Activated naive CD8-positive, alpha-beta T cell treated with anti-CD3 and anti-CD28 coated beads for 36 hours (primary cell): ENCODE measurements at places on chromosomes 6 and 20. TPM values are rescaled to one million over a fixed set of nuclear protein-coding genes. Genes with fewer than 3 reads are reported as not detected.

- H3K4me3 ChIP-seq, result no peak overlapping the region
- H3K36me3 ChIP-seq, result no peaks in the 10 kb centered on the region
- H3K27me3 ChIP-seq, result peaks cover 32% of the 10 kb centered on the region
- no peaks in the 10 kb centered on the region for H3K4me1 ChIP-seq
These were observed 16.3 kb upstream of the RFPL4B start for GRCh38 chr6:112330879-112331265.

GRCh38 chr6:101393251-101393828, at the start of gene GRIK2:
Gene GRIK2, plus strand, starts transcription at chr6:101393708.
- H3K4me1 ChIP-seq, result no peaks in the 10 kb centered on the region
- no peak within 1 kb of the TSS for H3K27ac ChIP-seq
- peak; percentile 22 for DNase-seq
- H3K4me3 ChIP-seq, result no peak within 1 kb of the TSS

DNA sequence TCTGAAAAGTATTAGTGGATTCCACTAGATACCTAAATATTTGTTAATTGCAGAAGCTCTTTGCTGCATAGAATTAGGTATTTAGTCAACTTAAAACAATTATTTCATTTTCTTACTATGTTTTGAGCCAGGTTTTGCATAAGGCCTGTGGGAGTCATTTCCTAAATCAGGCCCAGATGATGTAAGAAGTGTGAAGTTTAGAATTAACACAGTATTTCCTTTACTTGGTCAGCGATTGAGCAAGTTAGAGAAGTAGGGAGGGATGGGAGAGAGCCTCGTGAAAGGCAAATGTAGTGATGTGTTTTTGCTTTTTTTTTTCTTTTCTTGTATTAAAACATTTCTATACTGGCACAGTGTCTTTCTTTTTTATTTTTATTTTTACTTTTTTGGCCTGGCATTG, 711.1 kb downstream of the HDGFL1 start:
- no peaks in the 10 kb centered on the region for H3K4me1 ChIP-seq
- no peak overlapping the region for H3K27ac ChIP-seq
- DNase-seq, result no peak
- H3K4me3 ChIP-seq, result no peak overlapping the region

DNA sequence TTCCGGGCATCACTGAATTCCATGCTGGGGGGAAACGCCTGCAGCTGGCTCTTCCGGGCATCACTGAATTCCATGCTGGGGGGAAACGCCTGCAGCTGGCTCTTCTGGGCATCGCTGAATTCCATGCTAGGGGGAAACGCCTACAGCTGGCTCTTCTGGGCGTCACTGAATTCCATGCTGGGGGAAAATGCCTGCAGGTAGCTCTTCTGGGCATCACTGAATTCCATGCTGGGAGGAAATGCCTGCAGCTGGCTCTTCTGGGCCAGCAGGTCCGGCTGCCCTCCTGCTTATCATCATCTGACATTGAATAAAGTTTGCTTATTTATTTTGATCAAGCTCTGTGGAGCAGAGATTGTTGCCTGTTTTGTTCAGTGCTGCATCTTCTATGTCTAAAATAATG, 355.1 kb downstream of the SMOC2 start:
- no peak overlapping the region for H3K4me3 ChIP-seq
- no peak for DNase-seq
- H3K36me3 ChIP-seq, result no peaks in the 10 kb centered on the region
- no peaks in the 10 kb centered on the region for H3K4me1 ChIP-seq
- no peak overlapping the region for H3K27ac ChIP-seq

GRCh38 chr20:845226-845868, 11.8 kb downstream of the FAM110A start:
- peaks cover 41% of the 10 kb centered on the region for H3K4me1 ChIP-seq
- peaks cover 13% of the 10 kb centered on the region for H3K36me3 ChIP-seq
- H3K27me3 ChIP-seq, result no peaks in the 10 kb centered on the region
- peak; percentile 15 for DNase-seq

DNA sequence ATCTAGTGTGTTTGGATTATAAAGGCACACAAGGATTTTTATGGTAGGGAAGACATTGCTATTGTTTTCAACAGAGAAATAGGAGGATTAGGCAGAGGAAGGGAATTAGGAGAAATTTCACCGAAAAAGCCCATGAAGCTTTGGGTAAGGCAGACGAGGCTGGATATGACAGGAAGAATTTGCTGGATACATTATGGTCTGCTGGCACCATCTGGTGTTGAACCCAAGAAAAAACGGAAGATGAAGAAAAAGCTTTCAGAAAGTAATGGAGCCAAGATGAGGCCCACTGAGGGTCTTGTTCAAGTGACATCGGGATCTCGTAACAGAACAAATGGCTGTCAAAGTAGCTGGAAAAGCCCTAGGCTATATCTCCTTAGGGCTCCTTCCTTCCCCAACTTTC, 56.5 kb downstream of the OR2J2 start:
- no peak overlapping the region for H3K27ac ChIP-seq
- no peak for DNase-seq
- peaks cover 44% of the 10 kb centered on the region for H3K27me3 ChIP-seq
- H3K4me1 ChIP-seq, result no peaks in the 10 kb centered on the region
- no peak overlapping the region for H3K4me3 ChIP-seq

- peak overlapping the region; percentile 80 for H3K27ac ChIP-seq
- DNase-seq, result peak; percentile 70
- H3K4me3 ChIP-seq, result peak overlapping the region; percentile 77
- H3K36me3 ChIP-seq, result no peaks in the 10 kb centered on the region
These were observed 39.0 kb upstream of the SLCO4A1 start for GRCh38 chr20:62603021-62603906.

- H3K4me3 ChIP-seq, result no peak overlapping the region
- H3K36me3 ChIP-seq, result no peaks in the 10 kb centered on the region
- no peaks in the 10 kb centered on the region for H3K4me1 ChIP-seq
- peak; percentile 1 for DNase-seq
- peaks cover 42% of the 10 kb centered on the region for H3K27me3 ChIP-seq
These were observed 171.6 kb upstream of the FBXL4 start for GRCh38 chr6:99119109-99120031.

DNA sequence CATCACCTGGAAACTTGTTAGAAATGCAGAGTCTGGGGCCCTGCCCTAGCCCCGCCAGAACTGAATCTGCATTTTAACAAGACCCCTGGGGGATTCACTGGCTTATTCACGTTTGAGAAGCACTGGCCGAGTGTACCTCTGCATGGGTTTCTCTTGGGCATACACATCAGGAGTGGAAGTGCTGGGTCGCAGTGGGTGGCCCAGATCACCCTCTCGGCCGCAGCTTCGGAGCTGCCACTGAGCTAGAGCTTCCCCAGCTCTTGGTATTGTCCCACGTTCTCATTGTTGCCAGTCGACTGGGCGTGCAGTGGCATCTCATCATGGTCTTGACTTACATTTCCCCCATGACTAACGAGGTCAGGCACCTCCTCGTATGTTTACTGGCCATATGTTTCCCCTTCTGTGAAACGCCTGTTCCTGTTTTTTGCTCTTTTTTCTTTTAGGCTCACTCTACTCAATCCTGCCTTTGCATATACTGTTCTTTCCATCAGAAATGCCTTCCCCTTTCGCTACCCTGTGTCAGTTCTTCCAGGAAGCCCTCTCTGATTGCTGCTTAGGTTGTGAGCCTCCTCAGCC, 3.0 kb upstream of the DLGAP4 start:
- DNase-seq, result no peak
- H3K27me3 ChIP-seq, result peaks cover 69% of the 10 kb centered on the region
- no peak overlapping the region for H3K27ac ChIP-seq
- no peaks in the 10 kb centered on the region for H3K4me1 ChIP-seq
- no peaks in the 10 kb centered on the region for H3K36me3 ChIP-seq

DNA sequence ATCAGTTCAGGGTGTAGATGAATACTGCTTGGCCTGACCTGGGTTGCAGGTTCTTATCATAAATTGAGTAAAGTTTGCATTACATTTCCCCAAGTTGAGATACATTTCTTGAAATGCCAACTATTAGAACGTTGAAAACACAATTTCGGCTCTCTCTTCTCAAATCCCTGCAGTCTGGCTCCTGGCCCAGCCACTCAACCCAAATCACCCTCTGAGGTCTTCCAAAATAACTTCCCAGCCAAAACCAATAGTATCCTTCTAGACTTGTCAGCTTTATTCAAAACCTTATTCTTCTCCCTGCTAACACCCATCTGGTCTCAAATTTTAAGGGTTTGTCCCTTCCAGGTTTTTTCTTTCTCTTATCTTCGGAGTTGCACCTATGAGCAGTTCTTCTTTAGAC, 263.6 kb downstream of the EYA4 start:
- H3K4me3 ChIP-seq, result no peak overlapping the region
- no peak overlapping the region for H3K27ac ChIP-seq
- peaks cover 10% of the 10 kb centered on the region for H3K27me3 ChIP-seq
- DNase-seq, result no peak
- no peaks in the 10 kb centered on the region for H3K4me1 ChIP-seq
- no peaks in the 10 kb centered on the region for H3K36me3 ChIP-seq

DNA sequence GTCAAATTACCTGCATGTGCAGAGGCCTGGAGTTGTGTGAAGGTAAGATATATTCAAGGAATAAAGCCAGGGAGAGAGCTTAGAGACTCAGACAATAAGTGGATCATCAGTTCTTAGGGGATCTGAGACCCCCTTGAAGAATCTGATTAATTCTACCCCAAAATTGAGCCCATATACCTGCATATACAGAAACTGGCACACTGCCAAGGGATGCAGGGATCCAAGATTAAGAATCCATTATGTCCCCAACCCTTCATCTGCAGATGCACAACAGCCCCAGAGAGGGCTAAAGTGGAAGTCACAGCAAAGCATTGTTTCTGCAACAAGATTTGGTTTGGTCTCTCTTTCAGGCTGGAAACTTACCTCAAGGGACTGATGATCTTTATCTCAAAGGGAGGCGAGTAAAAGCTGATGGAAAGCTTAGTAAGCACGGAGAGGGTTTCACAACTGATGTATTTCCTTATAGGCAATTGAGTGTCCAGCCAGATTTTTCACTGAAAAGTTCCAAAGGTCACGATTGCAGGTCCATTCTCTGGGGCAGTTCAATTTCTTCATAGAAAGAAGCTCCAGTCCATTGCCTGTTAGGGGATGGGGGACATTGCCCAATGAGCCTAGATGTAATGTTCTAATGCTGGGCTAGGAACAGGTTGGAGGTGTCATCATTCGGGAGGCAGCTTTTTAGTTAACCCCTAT, 20.9 kb upstream of the STK35 start:
- no peak for DNase-seq
- H3K27ac ChIP-seq, result no peak overlapping the region
- H3K4me3 ChIP-seq, result no peak overlapping the region
- H3K27me3 ChIP-seq, result peaks cover 22% of the 10 kb centered on the region
- H3K36me3 ChIP-seq, result no peaks in the 10 kb centered on the region

DNA sequence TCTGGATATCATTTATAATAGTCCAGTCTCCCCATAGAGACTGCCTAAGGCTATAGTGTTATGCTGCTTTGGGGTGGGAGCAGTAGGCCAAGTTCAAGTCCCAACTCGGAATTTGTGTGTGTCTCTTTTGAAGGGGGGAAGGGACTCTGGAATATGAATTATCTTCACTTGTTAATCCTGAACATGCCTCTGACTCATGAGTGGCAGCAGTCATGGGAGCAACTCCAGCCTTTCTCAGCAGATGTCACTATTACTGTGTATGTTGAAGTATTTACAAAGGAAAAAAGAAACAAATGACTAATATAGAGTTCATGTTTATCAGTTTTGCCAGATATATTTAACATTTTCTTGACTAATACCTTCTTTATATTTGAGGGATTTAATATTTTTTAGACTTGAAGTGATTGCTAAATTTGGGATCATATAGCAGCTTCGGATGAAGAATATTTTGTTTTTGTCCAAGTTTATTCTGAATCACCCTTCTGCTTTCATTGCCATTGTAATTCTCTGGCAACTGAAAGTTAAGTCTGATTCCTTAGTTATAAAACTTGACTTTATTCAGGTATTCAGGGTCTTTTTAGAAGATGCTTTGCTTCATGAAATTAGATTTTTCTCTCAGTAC, 23.4 kb downstream of the FAM217A start:
- no peak for DNase-seq
- H3K4me1 ChIP-seq, result peaks cover 33% of the 10 kb centered on the region
- H3K27ac ChIP-seq, result peak overlapping the region; percentile 51
- peaks cover 26% of the 10 kb centered on the region for H3K36me3 ChIP-seq
- H3K4me3 ChIP-seq, result no peak overlapping the region
- no peaks in the 10 kb centered on the region for H3K27me3 ChIP-seq

- no peak for DNase-seq
- no peaks in the 10 kb centered on the region for H3K4me1 ChIP-seq
- H3K27ac ChIP-seq, result no peak overlapping the region
- H3K27me3 ChIP-seq, result peaks cover 4% of the 10 kb centered on the region
These were observed 106.3 kb downstream of the OGFRL1 start for GRCh38 chr6:71394926-71395325.

- no peaks in the 10 kb centered on the region for H3K4me1 ChIP-seq
- no peaks in the 10 kb centered on the region for H3K36me3 ChIP-seq
- peaks cover 37% of the 10 kb centered on the region for H3K27me3 ChIP-seq
- H3K4me3 ChIP-seq, result no peak overlapping the region
- no peak for DNase-seq
These were observed 156.5 kb downstream of the TTLL2 start for GRCh38 chr6:167481307-167481926.

DNA sequence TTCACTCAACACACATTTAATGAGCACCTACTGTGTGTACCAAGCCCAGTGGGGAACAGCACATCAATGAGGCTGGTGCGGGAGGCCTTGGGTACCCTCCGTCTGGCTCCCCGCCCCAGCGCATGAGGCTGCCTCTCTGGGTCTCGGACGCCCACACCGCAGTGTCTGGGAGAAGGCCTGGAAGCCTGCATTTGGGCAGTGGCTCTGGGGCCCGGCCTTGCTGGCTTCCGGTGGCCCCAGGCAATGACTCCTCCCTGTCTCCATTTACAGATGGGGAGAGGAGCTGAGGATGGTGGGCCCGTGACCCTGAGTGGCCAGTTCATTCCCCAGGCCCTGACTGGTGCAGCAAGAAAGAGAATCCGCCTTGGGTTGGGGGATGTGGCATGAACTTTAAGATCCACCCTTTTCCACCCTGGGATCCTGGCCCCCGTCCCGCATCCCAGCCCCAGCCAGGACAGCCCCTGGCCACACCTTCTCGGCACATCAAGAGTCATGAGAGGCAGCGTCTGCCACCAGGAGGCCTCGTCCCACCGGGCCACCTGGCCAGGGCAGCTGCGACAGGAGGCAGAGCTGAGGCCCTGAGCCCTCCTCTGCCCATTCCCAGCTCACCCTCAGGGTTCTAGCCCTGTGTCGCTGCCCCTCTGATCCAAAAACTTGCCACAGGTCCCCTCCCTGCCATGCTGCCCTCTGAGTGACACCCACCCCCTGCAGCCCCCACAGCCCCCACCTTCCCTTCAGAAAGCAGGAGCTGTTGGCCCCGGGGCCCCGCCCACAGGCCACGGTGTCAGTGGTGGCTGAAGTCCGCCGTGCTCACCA, 17.5 kb upstream of the MRGBP start:
- peaks cover 32% of the 10 kb centered on the region for H3K4me1 ChIP-seq
- H3K36me3 ChIP-seq, result no peaks in the 10 kb centered on the region
- H3K27ac ChIP-seq, result peak overlapping the region; percentile 16
- no peak for DNase-seq
- H3K4me3 ChIP-seq, result no peak overlapping the region

- H3K36me3 ChIP-seq, result no peaks in the 10 kb centered on the region
- H3K4me3 ChIP-seq, result no peak overlapping the region
- no peak overlapping the region for H3K27ac ChIP-seq
- H3K27me3 ChIP-seq, result no peaks in the 10 kb centered on the region
- H3K4me1 ChIP-seq, result no peaks in the 10 kb centered on the region
These were observed 435.5 kb upstream of the NRSN1 start for GRCh38 chr6:23690453-23691049.

C2 gene
- 0.42 TPM for total RNA-seq

MLIP gene
- not detected for total RNA-seq

CLIC5 gene
- total RNA-seq, result 0.74 TPM

CCND3 gene
- 403 TPM for total RNA-seq

LY86 gene
- 1.2 TPM for total RNA-seq

NR2E1 gene
- not detected for total RNA-seq

TGM3 gene
- total RNA-seq, result not detected

COL20A1 gene
- total RNA-seq, result not detected

RFX6 gene
- total RNA-seq, result not detected
